Foreskin keratinocyte (primary cell): ENCODE measurements at places on chromosomes 2 and 18. TPM values are rescaled to one million over a fixed set of nuclear protein-coding genes. Genes with fewer than 3 reads are reported as not detected.

DNA sequence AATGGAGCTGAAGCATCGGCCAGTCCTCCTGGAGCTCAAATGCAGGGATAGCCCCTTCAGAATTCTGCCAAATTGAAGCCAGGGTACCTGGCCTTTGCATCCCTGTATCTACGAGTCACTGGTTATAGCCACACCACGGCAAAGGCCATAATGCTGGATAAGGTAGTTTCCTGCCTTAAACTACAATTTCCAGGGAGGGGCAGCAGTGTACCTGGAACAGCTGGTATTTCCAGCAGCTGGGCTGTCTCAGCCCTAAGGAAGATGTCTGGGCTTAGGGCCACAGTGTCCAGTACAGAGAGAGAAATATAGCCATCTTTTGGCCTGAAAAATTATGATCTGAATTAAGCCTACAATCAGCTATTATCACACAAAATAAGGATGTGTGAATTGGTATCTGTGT, 180.3 kb downstream of the GCA start:
- no peak for DNase-seq

- no peak for DNase-seq
Measured at GRCh38 chr2:105782123-105782522, 37.4 kb downstream of the NCK2 start.

GRCh38 chr2:238090887-238091286, 9.3 kb upstream of the ESPNL start:
- no peak for DNase-seq

DNA sequence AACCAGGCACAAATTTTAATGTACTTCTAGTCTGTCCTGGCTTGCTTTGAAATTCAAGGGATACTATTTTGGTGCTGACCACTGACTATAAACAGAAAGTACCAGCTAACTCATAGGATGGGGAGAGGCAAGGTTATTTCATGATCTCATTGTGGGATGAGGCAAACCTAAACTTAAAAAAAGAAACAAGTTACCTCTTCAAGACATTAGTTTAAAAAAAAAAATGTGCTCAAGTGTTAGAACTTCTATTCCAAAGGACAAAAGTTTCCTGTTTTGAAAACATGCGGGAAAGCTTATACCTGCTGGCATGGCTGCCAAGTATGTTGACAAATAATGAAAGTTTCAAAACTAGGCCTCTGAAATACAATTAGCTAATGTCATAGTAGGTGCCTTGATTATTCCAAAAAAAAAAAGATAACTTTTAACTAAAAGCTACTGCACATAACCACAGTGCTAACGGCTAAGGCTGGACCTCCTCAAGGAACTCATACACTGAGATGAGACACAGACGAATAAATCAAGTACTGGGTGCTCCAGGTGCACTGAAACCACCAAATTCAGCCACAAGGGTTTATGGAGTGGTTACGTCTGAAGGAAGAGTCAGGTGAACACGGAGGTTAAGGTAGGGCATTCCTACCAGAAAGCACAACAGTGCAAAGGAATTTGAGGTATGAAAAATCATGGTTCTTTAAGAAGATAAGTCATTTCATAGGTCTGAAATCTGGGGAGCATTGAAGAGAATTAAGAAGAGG, 38.1 kb downstream of the TMEM131 start:
- DNase-seq, result peak; percentile 70

- DNase-seq, result no peak
Measured at GRCh38 chr2:81940266-81940955, 1635.9 kb upstream of the LRRTM1 start.

GRCh38 chr18:77111951-77112746, 20.4 kb downstream of the MBP start:
- no peak for DNase-seq

DNA sequence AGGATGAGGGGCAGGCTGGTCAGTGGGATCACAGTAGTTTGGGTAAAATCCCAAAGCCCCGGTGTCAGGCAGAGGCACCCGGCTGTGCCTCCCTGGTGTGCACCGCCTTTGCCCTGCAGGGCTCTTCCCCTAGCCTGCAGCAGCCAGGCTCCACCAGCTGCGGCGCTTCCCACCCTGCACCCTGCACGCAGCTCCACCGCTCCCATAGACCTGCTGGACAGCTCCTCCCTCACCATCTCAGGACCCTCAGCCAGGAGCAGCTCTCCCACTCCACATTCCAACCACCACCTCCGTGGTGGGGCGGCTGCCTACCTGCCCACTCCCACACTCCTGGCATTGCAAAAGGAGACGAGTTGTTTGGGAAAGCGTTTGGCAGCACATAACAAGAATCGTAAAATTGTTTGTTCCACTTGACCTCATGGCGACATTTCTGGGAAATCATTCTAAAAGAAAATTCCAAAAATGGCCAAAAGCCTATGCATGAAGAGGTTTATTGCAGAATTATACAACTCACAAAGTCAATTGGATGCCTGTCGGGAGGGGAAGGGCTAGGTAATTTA, 287.4 kb upstream of the HDAC4 start:
- no peak for DNase-seq

GRCh38 chr18:45275367-45276113, 339.7 kb upstream of the SLC14A2 start:
- peak; percentile 18 for DNase-seq

DNA sequence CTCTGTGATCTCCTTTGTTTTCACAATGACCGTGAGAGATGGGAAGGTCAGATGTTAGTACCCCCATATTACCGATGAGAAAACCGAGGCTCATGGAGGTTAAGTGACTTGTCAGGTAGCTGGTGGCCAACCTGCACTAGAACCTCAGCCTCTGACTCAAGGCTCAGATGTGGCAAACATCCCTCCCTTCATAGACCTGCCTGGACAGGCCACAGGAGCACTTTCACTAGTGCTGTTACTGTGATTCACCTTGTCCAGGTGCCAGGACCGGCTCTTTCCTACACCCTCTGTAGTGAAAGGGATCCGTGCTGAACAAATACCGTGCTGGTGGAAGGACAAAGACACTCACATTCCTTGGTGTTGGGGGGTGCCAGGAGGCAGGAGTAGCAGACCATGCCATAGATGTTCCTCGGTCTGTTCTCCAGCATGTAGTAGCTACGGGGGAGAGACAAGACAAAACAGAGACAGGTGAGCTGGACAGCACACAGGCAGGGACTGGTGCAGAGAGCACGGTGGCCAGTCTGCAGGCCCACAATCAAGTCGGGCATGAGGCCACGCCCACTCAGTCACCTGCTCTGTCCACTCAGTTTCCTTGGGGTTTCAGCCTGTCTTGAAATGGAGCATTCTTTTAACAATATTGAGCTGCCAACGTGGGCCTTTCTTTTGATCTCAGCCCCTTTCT, 65.9 kb downstream of the EDAR start:
- peak; percentile 89 for DNase-seq

GRCh38 chr2:137117385-137117784, 352.0 kb downstream of the THSD7B start:
- peak; percentile 18 for DNase-seq

DNA sequence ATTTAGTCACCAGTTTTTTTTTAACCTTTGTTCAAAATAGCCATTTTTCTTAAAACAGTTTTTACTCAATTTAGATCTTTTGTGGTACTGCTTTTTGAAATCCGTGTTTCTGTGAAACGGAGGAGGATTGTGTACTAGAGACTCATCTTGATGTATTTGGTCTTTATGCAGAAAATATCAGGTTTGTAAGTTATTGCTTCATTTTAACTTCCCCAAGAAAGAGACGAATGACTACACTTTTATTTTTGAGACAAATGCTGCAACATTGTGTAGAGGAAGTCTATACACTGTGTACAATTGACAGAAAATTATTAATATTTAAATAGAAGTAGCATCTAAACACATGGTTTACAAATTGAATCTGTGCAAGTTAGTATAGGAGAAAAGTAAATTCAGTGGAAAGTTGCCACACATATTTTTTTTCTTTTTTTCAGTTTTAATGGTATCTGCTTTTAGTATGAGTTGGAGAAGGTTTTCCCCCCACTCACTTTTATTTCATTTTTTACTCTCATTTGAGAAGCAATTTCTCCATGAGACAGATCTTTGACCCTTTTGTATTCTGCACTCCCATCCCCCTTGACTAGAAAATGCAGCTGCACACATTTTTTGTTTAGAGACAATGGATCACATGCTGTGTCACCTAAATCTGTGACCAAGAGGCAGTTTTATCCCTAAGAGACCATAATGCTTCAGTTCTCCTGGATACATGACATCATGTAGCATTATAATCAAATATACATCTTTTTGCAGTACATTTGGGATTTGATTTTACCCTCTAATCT, 200.8 kb upstream of the STON1 start:
- no peak for DNase-seq

GRCh38 chr2:15753811-15754702, 162.4 kb downstream of the DDX1 start:
- no peak for DNase-seq

- DNase-seq, result no peak
Measured at GRCh38 chr2:106812383-106812782, 73.6 kb downstream of the ST6GAL2 start.

DNA sequence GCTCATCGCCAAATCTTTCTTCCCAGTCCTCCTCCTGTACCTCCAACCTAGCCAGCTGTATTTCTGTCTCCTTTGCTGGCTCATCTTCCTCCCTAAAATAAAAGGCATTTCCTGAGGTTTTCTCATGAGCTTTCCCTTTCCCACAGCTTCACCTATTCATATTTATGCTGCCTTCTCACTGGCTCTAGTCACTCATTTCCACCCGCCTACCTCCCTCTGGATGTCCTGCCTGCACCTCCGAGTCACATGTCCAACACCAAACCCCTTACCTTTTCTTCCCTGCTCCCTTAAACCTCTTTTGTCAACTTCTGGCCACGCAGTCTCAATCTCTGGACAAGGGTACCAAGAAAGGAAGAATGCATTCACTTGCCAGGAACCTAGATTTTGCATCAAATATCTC, 2.8 kb downstream of the EIF2AK3 start:
- DNase-seq, result no peak

- DNase-seq, result no peak
Measured at GRCh38 chr2:49936965-49937364, 782.6 kb upstream of the FSHR start.

DNA sequence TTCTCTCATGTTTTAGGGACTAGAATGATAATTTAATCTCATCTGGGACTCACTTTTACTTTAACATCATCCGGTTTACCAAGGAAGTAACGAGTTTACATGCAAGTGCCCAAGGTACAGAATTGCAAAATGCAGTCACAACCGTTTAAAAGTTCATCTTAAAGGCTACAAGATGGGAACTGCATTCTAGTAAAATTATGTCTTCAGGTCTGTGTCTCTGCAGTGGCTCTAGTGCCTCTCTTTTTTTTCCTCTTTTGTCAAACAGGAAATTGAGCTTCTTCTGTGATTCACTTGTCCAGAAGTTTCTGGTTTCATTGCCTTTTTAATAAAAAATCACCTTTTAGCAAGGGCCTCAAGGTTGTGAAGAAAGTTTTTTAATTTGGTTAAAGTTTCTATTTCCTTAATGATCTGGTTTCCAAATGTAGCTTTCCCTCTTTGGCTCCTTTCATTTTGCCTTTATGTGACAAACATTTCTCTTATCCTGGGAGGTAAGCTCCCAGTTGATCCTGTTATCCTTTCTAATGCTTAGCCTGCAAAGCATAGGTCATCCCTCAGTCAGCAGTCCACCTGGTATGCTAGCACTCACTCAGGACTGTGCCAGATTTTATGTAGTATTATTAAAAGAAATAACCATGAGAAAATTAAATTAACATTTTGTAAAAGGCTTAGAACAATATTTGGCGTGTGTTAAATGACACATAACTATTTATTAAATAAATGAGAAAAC, 2.4 kb downstream of the GLS start:
- no peak for DNase-seq

DNA sequence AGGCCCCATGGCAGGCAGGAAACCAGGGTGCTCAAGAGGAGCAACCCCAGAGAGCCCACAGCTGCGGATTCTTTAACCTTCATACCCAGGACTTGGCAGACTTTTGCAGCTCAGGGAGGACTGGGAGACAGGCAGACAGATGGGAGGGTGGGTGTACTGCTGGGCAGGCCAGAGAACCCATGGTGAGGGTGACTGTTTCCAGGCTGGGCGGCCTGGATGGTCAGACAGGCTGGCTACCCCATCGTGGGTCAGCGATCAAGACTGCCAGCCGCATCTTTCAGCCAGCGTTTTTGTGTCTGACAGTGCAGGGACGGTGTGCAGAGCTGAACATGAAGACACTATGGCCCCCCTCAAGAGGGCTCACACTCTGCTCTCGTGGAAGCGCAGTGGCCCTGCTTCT, 82.2 kb downstream of the MARCO start:
- no peak for DNase-seq

DNA sequence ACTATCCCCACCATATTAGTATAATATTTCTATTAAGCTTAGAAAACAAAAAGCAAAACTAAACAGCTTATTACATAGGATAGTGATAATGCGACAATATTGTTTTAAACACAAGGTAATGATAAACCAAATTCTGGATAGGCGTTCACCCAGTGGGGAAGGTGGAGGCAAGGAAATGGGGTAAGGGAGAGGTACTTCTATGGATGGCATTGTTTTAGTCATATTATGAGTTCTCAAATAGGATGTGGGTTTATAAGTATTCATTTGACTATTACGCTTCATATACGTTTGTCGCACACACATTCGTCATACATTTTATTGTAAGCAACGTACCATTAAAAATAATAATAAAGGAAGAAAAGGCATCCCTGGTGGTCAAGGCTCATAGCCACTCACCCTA, 88.8 kb upstream of the DNMT3A start:
- DNase-seq, result no peak

GRCh38 chr18:55236150-55236931, 277.1 kb upstream of the CCDC68 start:
- no peak for DNase-seq

GRCh38 chr2:185502351-185502750, 236.3 kb upstream of the FSIP2 start:
- DNase-seq, result no peak

DNA sequence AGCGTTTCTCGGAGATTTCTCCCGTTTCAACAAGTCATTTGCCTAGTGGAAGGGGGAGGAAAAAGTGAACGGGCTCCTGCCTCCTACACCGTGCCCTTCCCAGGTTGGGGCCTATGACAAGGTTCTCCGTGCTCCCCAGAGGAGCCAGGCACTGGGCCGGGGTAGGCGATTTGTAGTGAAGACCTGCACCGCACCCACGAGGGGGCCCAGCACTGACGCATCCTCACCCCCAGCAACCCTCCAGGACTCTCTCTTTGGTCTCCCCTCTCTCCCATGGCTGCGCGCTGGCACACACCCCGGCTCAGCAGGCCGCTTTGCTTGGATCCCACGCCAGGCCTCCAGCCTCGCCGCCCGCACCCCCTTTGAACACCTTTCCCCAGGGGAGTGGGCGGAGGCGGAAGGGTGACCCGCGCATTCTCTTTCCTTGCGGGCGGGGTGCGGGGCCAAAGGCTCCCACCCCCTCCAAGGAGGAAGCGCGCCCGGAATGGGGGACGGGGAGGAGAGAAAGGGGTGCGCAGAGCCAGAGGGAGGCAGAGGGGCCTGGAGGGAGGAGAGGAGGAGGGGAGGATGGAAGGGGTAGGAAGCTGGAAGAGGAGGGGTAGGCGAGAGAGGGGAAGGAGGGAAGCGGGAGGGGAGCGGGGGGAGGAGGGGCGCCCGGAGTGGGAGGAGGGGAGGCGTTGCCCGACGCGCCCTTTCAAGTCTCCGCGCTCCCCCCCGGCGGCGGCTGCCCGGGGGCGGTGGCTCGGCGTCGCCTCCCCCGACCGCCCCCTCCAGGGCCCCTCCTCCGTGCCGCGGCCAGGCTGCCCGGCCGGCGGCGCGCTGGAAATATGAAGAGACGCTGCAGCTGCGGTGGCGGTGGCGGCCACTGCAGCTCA, at the start of gene APCDD1:
Gene APCDD1, plus strand, starts transcription at position 830 of the 875 bp plus-strand sequence. CDS start 347 bp downstream, outside the sequence.
- no peak for DNase-seq

The MARCHF7 gene
- 26.7 and 28.9 TPM in 2 replicates for polyA plus RNA-seq

The CXXC1 gene
- polyA plus RNA-seq, result 51.8 and 58.3 TPM in 2 replicates

The ACTR2 gene
- 71.9 and 83.5 TPM in 2 replicates for polyA plus RNA-seq

The NYAP2 gene
- polyA plus RNA-seq, result not detected in 2 replicates

The TSPYL6 gene
- polyA plus RNA-seq, result not detected in 2 replicates

The TDRD15 gene
- not detected in 2 replicates for polyA plus RNA-seq

The ERMN gene
- not detected in 2 replicates for polyA plus RNA-seq

The C2orf81 gene
- polyA plus RNA-seq, result 1.9 and 3.2 TPM in 2 replicates

The REG1A gene
- not detected in 2 replicates for polyA plus RNA-seq
